ENCODE measurements at places on chromosomes 6 and 20.

- DNase-seq = no peak
Measured at GRCh38 chr6:132130626-132131298, 179.6 kb upstream of the CCN2 start.

GRCh38 chr20:19916531-19917485, 100.4 kb upstream of the NAA20 start:
- no peak for DNase-seq

DNA sequence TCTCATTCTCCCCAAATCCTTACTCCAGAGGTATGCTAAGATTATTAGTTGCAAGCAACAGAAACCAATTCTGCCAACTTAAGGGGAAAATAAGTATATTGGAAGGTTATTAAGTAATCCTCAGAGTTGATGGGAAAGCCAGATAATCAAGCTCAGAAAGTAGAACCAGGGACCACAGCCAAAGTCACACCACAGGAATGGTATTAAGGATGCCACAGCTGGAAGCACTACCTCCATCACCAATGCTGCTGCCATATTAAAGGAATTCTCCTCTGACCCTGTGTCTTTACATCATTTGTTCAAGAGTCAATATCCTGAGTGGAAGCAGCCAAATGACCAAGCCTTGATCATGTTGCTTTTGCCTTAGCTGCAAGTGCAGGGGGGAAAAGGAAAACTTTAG, 9.9 kb downstream of the PROCR start:
- no peak for DNase-seq

DNA sequence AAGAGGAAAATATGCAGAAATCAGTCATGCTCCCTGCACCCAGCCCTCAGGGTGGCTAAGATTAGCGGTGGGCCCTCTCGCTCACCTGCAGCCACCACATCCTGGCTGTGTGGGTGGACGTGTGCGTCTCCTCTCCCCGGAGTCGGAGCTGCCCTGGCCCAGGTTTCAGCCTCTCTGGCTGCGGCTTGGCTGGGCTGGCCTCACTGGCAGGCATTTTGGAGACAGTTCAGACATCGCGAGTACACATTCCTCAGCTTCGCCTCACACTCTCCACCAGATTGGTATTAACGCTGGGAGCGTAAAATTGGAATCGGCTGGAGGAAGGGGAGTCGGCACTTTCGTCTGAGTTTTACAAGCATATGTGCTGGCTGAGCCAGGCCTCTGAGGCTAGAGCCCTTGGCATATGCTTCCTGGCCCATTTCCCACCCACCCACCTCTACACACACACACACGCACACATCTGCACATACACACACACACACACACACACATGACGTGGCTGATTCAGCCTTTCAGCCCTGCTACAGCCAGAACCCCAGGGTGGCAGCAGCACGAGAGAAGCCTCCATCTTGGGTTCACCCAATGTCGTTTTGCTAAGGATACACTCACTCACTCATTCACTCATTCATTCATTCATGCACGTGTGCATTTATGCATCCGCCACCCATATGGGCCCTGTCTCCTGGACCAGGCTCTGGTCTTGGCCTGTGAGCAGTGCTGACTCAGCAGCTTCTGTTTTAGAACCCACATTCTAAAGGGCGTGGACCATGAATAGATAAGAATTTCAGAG, 42.9 kb downstream of the BCAS4 start:
- DNase-seq = no peak

DNA sequence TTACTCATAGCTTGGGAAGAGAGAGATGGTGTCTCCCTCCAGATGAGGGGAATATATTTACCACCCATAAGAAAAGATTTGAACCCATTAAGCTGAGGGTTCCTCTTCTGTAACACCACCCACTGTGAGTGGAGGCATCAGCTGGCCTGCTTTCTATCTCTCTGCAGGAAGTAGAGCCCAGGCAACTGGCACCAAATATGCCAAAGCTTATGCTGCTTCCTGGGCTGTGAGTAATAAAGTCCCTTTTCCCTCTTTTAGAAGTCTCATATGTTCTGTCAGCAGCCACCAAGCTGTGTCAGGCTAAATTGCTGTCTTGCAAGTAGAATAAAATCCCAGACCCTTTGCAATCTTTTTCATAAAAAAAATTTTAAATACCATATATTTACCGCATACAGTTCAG, 241.4 kb downstream of the LAMA2 start:
- no peak for DNase-seq

GRCh38 chr6:149395185-149395584, 4.9 kb upstream of the SUMO4 start:
- no peak for DNase-seq

GRCh38 chr6:148888856-148889255, 142.0 kb downstream of the UST start:
- no peak for DNase-seq

- no peak for DNase-seq
Measured at GRCh38 chr6:1599469-1599868, 10.2 kb upstream of the FOXC1 start.

DNA sequence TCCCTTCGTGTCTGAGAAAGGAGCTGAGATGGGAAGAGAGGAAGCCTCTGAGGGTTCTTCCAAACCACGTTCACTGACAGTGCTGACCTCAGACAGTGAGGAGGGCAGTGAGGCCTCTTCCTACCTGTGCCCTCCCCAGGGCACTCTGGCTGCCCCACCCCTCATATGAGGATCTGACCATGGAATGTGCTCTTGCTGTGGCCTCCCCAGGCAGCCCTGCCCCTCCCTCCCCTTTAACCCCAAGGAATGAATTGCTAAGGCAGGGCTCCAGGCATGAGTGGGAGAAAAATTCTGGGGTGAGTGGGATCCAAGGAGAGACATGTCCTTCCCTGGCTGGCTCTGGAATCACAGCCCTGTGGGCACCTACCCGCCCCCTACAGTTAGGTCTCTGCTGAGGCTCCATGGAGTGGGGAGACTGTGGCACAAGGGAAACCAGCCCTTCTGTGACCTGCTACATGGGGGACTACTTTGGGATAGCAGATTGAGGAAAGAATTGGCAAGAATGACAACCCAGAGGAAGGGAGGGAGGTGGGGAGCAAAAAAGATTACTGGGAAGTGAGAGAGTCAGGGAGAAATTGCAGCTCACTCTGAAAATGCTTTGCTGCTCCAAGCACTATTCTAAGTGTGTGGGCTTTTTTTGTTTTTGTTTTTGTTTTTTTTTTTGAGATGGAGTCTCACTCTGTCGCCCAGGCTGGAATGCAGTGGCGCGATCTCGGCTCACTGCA, 29.4 kb downstream of the TNXB start:
- no peak for DNase-seq

- DNase-seq = no peak
Measured at GRCh38 chr6:1348675-1349074, 36.8 kb downstream of the FOXQ1 start.

DNA sequence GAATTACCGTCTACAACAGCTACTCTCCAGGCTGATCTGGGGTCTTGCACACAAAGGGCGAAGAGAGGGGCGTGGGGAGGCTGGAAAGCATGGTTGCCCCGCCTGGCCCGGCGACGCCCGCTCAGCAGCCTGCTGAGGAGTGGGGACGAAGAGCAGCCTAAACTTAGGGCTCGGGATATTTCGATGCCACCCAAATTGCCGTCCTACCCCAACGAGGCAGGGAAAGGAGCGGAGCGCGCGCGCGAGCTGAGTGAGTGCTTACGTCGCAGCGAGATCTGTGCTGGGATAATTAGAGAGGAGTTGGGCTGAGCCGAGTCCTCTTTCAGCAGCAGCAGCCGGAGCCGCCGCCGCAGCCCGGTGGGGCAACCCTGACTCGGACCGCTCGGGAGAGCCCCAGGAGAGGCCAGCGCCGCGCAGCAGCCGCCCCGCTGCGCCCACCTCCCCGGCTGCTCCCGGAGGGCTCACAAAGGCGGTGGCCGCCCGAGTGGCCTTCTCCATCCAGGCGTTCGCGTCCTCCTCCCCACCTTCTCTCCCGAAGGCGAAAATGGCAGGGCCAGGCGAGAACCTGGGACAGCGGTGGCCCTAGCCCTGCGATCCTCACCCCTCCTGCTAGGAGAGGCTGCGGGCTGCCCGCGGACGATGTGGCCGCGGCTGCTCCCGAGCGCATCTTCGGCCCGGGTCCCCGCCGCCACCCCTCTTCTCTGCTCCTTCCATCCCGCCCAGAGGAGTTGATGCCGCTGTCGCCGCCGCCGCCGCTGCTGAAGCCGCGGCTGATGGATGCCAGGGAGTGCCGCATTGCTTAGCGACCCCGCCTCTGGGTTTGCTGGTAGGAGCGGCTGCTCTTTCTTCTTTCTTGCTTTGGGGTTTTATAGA, at the start of gene CLVS2:
CLVS2 (plus strand) TSS at position 315 of the 873 bp plus-strand sequence. CDS start 1,543 bp downstream, outside the sequence.
- no peak for DNase-seq

DNA sequence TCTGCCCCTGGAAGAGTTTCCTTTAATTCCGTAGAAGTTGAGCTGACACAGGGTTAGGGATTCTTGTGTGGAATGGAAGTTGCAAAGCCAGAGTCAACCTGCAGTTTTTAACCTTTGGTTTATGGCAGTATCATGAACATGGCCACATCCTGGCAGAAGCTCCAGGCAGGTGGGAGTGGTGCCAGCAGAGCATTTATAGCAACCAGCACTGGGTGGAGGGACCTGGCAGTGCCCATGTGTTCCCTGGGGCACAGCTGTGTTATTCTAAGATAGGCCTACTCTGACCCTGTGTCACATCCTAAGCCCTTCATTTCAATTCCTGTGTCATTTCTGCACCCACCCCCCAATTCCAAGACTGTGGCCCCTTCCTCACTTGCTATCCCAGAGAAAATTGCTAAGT, 26.1 kb upstream of the ZNF831 start:
- no peak for DNase-seq

GRCh38 chr6:897528-898207, 204.7 kb upstream of the EXOC2 start:
- no peak for DNase-seq

- DNase-seq = no peak
Measured at GRCh38 chr20:46332373-46333160, 24.3 kb upstream of the CDH22 start.

DNA sequence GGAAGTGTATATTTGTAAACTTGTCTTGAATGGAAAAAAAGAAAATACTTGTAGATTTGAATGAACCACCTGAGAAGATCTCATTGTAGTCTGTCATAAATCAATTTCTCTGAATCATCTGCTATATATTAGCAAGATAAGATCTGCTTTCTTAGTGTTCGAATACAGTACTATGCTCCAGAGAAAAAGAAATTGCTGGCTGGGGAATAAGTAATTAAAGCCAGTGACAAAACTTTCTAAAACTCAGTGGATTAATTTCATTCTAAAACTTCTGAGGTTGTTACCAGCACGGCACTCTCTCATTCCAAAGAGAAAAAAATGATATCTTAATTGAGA, 22.4 kb upstream of the MROH8 start:
- DNase-seq = no peak

- DNase-seq = no peak
Measured at GRCh38 chr6:162533009-162533400, 194.6 kb downstream of the PRKN start.

DNA sequence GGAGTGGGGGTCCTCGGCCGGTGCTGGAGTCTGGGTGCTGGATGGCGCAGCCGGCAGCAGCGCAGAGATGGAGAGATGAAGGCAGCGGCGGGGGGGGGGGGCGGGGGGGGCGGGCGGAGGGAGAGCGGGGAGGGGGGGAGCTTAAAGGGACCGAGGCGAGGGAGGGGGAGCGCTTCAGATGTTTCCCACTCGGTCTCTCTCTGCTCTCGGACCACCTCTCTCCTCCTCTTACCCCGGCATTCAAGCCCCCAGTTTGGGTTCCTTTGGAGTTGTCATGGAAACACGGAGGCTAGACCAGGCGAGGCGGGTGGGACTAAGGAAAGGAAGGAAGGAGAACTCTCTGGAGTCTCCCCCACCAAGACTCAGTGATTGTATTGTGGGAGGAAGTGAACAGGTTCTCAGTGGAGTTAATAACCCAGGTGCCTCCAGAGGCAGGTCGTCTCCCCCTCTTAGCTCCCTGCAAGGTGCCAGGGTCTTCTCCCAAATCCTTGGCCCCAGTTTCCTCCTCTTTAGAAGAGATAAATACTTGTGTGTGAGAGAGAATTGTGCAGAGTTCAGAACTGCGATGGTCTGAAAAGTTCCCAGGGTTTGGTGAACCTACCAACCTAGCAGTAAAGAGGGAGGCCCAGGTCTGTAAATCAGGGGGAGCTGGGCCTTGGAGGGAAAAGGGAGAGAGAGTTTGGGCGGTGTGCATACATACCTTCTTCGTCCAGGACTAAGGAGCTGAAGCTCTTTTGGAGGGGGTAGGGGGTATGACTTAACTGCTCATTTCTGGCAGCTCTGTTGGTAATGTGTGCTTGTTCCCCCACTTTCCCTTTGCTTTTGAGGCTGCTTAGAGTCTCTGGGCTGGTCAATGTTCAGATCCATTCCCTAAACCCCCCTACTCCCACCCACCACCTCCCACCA, at the start of gene PRRT1:
PRRT1 (minus strand) TSS at position 77 of the 906 bp plus-strand sequence. CDS start 112 bp downstream, outside the sequence.
- DNase-seq = no peak

DNA sequence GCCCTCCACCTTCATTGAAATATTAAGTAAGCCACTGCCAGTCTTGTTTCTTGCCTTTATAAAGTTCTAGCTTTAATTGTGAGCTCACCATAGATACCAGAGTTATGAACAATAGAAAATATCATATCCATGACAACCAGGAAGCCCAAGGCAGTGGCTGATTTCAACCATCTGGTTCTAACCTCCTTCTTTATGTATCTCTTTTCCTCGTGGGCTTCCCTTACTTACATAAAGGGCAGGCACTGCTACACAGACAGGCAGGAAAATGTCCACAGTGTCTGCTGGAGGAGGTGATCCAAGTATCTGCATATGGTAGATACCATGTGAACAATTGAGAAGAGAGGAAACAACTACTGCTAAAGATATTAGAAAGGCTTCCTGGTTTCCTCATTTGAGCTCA, 65.2 kb upstream of the PRND start:
- DNase-seq = no peak

- no peak for DNase-seq
Measured at GRCh38 chr6:159602431-159603041, 90.5 kb downstream of the SOD2 start.

- DNase-seq = no peak
Measured at GRCh38 chr6:54426995-54427394, 118.8 kb downstream of the TINAG start.

- DNase-seq = no peak
Measured at GRCh38 chr20:21632735-21633053, 72.8 kb upstream of the PAX1 start.

DNA sequence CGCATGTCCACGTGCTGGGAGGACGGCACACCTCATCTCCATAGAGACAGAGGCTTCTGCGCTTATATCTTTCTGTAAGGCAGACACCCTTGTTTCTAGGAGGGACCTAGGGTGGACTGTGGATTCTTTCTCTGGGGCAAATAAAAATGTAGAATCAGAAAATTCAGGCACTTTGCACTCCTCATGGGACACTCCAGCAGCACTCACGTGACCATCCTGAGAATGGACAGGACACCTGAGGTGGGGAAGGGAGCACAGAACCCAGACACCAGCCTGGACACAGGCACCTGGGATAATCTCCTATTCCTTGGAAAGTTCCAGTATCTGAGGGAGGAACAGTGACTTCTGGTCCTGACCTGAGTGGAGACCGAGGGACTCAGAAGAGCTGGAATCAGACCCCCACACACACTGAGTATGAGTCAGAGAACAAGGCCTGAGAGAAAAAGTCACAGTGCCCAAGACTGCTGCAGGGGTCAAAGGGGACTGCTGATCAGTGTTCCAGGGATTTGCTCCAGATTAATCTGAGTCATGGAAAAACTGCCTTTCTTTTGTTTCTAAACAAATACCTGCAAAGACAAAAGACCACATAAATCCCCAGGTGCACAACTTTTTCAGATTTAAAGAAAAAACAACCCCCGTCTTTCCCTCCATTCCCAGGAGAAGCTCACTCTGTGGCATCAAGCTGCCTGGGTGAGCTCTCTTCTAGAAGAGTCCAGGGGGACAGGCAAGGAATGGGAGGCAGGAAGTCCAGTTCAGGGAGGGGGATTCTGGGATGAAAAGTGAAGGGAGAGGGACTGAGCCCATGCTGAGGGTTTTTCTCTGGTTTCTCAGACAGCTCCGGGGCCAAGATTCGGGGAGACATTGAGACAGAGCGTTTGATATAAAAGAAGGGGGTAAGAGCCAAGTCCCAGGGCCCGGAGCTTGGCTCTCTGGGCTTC, 35.6 kb upstream of the MICB start:
- no peak for DNase-seq
